WERI-Rb-1 (cell line): ENCODE measurements at places on chromosomes 4 and X.

DNA sequence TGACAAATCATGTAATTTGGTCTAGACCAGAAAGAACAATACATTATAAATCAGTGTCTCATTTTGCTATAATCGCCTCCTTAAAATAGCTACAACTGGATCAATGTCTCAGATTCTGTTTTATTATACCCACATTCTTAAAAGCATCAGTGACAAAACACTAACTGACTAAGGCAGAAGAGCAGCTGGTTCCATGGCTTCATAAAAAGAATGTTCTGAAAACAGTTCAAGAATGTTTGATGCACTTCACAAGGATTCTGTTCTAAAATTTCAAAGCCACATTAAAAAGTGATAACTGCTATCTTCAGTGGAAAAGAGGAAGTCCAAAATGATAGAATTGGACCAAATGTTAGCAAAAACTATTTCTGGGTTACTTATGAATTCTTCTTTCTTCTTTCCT is 69.8 kb downstream of the COL25A1 start:
- no peak for DNase-seq

GRCh38 chr4:114495471-114495928 is 103.1 kb upstream of the UGT8 start:
- DNase-seq, result no peak

DNA sequence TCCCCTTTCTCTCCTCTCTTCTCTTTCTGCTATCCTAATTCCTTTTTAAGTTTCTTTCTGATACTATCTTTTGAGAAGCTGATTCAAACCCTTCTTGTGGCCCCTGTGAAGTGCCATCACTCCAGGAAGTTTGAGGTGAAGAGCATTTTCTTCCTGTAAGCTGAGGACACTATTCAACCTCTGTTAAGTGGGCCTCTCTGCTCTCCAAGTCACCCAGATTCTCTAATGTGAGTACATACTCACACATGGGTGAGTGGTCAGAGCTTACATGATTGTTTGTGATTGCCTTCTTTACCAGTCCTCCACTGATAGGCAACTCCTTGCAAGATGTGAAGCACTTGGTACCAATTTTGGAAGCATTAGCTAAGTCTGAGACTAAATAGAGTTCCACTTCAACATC is 18.4 kb upstream of the SMIM10L2A start:
- DNase-seq, result no peak

- no peak for DNase-seq
Measured at GRCh38 chr4:37762294-37762990, 64.0 kb upstream of the PGM2 start.

DNA sequence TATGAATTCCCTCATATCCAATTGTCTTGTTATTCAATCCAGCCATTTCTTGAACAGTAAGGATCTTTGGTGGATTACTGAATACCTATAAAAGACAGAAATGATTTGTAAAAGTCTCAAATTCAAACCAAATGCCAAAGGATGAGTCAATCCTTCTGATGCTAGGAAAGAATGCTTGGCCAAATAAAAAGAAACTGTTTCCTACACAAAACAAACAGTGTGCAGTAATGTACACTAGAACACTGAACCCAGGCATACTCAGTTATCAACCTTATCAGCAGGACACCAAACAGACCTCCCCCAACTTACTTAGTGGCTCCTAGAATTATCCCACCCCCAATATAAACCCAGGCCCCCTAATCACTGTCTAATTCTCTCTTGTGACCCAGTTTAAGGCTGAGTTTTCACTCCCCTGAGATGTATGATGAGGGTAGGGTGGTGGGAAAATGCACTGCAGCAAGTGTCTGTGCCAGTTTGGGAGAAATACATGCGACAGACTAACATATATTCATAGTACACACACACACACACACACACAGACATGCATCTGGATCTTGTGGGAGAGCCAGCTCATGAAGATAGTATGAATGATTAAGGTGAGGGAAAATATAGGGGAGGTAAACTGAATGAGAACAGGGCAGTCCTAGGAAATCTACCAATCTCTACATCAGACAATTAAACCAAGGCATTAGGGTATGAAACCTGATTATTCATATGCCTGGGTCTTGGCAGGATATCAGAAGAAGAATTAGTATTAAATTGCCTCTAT is 35.0 kb downstream of the CLDN2 start:
- no peak for DNase-seq
